ENCODE measurements at places on chromosomes 6 and 20.

GRCh38 chr20:19460386-19460785 is 247.9 kb downstream of the SLC24A3 start:
- DNase-seq = no peak

DNA sequence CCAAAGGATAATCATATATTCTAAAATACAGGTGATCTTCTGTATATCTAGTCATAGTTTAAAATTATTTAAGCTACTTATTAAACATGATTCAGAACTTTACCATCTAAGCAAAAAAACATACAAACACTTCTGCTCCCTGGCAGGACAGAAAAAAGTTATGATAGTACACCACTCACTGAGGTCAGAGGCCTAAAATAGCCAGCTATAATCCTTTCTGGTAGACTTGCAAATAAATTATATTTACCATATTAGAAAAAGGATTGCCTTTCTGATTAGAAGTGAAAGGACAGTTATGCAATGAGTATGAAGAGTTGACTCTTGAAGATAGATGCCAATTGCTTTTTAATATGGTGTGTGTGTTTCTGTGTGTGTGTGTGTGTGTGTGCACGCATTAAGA is 207.4 kb downstream of the BMP2 start:
- DNase-seq = no peak

DNA sequence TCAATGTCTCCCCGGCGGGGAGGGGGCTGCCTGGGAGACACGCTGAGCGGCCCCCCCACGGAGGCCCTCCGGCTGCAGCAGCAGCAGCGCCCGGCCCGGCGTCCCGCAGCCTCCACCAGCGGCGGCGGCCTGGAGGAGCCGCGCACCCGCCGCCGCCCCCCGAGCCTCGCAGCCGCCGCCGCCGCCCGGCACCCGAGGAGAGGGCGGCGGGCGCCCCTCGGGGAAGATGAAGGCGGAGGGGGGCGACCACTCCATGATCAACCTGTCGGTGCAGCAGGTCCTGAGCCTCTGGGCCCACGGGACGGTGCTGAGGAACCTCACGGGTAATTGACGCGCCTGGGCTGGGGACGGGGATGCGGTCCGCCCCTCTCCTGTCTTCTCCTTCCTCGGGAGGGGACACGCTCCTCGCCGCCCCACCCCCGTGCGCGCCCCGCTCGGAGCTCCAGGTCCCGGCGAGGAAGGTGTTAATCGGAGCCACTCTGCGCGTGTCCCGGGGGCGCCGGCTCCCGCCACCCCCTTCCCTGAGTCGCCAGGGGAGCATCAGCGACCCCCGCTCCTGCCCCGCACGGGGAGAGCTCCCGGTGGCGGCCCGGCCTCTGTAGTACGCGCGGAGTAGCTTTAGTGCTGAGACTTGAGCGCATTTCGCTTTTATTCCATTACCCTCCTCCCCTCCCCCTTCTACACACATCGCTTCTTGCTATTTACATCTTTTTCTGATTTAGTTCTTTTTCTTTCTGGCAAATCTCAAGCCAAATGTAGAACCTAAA is 686 bp downstream of the TMEM170B start:
- DNase-seq = no peak

GRCh38 chr20:51489611-51490010 is 52.9 kb downstream of the NFATC2 start:
- DNase-seq = no peak

DNA sequence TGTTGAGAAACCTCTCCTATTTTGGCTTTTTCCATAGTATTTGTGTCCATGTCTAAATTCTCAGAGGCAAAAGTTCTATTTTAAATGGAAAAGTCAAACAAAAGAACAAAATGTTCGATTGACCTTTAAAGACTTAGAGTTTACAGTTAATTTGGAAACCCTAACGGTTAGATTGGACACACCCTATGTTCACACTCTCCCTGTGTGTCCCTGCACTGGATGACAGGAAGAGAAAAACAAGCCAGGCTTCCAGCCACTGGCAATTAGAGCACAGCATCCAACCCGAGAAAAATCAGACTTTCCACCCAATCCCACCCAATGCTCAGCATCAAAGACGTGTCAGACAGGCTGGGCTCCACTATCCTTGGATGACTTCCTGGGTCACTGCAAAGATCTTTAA is 241.3 kb downstream of the TBXT start:
- no peak for DNase-seq

DNA sequence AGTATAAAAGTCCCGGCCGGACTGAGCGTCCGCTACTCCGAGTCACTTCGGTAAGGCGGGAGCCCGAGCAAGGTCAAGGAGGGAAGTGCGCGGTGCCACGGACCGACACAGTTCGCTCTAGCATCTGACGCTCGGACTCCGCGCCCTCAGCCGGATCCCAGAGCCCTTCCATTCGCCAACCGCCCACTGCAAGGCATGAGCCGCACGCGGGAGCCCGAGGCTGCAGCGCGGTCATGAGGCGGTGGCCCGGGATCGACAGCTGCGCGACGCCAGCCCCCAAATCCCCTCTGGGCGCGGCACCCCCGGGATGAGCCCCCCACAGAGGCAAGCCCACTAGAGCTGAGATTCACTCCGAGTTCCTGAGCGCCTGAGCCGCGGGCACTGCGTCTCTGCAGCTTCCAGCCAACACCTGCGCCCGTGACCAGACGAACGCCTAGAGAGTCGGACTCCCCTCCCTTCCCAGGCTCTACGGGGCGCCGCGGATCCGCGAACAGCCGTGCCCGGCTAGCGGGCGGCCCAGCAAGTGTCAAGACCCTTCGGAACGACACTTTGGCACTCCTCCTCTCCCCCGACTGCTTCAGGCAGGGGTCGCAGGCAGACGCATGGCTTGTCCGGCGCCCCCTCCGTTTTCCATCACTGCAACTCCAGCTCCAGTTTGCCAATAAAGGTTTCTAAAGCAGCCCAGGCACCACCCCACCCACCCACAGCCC is 725 bp upstream of the ISM1 start:
- no peak for DNase-seq

Measured in activated CD4-positive, alpha-beta T cell treated with anti-CD3 and anti-CD28 coated beads, Interleukin-2, Interleukin-4, amounts not matched to agents 100 ng/mL and 50 ng/mL, durations not matched to agents 16 hours and 8 hours (primary cell).